Dermis microvascular lymphatic vessel endothelial cell (primary cell): ENCODE measurements at places on chromosomes 12 and 14. TPM values are rescaled to one million over a fixed set of nuclear protein-coding genes. Genes with fewer than 3 reads are reported as not detected.

The SMIM41 gene
- total RNA-seq = under 0.01 TPM in 2 replicates

DNA sequence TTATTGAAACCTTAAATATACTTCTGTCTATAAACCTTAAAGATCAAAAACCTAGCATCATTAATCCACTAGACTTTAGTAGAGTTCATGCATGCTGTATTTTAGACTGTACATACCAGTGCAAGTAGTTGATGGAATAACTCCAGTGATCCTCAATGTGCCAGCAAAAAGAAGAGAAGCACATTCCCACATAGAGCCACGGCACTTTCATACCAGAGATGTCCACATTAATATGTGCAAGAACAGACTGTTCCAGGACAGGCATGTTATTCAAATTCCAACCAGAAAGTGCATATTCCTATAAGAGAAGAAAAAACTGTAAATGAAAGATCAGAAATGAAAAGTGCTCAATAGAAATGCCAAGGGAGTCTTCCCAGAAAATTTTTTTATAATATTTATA lies 55.0 kb downstream of the KDM5A start:
- DNase-seq = no peak

DNA sequence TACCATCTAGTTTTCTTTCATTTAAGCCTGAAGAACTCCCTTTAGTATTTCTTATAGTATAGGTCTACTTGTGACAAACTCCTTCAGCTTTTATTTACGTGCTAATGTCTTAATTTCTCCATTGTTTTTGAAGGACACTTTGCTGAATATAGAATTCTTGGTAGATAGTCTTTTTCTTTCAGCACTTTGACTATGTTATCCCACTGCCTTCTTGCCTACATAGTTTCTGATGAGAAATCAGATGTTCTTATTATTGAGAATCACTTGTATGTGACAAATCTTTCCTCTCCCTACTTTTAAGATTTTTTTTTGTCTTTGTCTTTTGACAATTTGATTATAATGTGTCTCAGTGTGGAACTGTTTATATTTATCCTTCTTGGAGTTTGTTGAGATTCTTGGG lies 5.1 kb upstream of the MIS18BP1 start:
- DNase-seq = no peak

- DNase-seq = no peak
Measured at GRCh38 chr12:129215556-129215955, 362.3 kb downstream of the GLT1D1 start.

- no peak for DNase-seq
Measured at GRCh38 chr14:57401501-57401900, 11.1 kb downstream of the NAA30 start.

The MIS18BP1 gene
- total RNA-seq = 30.2 and 32.1 TPM in 2 replicates

The SLC4A8 gene
- total RNA-seq = 0.76 and 0.90 TPM in 2 replicates

The RPL36AL gene
- 192 and 233 TPM in 2 replicates for total RNA-seq

DNA sequence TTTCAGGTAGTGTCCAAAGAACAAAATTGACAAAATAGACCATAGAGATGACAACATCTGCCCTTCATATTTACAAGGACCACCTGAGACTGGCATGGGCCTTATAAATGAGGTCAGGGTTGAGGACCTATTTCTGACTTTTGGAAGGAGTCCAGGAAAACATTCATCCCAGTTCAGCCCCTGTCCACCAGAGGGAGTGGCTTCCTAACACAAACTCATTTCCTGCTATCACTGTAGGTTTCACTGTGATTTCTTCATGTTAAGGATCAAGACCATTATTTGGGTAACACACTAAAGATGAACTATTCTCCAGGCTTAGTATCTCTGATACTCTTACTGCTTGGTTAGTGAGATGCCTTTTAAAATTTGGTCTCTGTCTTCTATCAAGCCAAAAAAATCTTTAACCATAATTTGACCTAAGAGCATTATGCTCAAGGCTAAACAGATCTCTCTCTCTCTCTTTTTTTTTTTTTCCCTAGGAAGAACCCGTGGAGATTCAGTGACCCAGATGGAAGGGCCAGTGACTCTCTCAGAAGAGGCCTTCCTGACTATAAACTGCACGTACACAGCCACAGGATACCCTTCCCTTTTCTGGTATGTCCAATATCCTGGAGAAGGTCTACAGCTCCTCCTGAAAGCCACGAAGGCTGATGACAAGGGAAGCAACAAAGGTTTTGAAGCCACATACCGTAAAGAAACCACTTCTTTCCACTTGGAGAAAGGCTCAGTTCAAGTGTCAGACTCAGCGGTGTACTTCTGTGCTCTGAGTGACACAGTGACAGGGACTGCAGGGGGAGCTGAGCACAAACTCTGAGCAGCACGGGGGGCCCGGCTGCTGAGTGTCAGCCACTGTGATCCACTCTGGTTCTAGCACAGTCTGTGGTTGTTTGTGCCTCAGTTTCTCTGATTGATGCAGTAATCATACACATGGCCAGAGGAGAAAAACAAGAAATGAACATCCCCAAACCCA lies 267.6 kb upstream of the OR4E1 start:
- peak; percentile 40 for DNase-seq

- DNase-seq = peak; percentile 72
Measured at GRCh38 chr12:48618541-48618940, 48.7 kb upstream of the LALBA start.

- DNase-seq = no peak
Measured at GRCh38 chr14:90405755-90406154, 8.9 kb downstream of the CALM1 start.

DNA sequence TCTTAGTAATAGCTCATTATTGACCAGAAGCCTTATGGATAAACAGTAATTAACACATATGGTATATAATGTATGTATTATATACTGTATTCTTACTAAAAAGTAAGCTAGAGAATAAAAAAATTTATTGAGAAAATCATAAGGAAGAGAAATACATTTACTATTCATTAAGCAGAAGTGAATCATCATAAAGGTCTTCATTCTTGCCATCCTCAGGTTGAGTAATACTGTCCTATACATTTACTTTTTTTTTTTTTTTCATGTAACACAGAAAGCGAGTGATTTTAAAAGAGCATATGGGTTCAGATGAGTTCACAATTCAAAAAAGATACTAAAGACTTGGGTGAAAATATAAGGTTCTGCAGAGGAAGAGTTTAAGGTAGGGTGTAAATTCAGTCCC lies 152.5 kb downstream of the TGFB3 start:
- no peak for DNase-seq

DNA sequence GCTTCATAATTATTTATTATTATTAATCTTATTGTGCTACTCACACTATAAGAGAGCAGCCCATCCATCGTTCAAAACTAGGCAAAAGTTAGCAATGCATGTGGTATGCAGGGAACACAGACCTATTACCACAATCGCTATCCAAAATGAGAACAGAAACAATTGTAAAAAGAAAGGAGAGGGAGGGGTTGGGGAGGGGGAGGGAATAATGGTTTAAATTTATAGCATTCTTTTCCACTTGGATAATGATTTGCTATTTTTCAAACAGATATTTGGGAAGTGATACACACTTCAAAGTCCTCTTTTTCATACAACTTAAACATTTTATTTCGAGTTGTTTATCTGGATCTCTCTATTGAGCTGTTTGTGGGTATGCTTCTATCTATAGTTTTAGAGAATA lies 248.6 kb upstream of the SOX5 start:
- DNase-seq = no peak

DNA sequence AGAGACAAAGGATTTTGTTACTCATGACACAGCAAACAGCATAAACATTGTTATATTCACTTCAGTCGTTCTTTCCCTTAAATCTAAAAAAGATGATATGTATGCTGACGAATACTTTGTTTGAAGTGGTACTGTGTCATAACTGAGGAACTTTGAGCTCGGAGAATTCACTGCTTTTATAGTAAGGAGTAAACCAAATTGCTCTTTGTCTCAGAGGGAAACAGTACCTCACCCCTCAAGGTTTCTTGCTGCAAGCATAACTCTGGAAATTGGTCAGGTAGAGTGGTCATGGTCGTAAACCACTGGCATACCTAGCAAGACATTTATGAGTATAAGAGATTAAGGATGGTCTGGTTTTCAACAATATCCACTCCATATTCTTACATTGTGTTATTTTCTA lies 160.2 kb upstream of the OR4E1 start:
- DNase-seq = no peak

DNA sequence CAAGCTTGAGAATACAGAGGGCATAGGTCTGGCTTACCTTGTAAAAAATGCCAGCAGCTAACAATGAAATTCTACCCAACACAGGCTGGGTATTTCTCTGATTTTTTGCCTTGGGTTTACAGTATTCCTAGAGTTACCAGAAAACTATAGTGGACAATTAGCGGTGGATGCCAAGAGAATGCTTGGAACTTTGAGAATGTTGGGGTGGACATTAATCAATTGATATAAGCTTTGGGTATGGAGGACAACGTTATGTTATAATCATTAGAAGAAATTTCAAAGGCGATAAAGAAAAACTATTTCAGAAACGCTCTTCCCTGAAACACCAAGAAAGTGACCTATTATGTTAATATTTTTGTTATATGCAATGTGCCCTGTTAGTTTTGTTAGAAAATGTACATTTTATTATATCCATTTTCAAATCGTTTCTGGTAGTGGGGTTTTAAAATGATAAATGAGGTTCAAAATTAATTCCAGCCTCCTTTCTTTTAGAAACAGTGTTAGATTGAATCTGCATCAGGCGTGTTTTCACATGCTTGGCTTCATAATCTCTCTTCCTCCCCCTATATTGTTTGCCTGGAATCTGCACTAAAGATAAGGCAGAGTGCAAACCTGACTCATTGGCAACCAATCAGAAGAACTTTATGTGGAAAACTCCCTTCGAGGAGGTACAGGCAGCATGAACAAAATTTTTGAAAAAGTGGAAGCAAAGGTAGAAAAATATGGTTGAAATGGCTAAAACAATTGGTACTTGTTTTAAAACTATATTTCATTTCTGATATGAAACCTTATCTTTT lies 1.4 kb upstream of the PTPRQ start:
- DNase-seq = peak; percentile 23

DNA sequence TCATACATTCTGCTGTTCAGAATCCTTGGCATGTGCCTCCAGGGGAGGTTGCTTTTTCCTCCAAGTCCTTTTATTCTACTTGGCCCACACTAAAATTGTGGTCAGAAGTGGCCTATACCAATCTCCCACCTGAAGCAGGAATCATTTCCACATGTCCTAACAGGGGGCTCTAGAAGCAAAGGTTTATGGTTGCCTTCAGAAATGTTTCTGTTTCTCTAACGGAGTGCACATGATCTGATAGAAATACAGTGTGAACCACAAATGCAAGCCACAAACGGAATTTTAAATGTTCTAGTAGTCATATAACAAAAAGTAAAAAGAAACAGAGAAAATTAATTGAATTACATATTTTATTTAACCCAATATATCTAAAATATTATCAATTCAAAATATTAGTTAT lies 4.0 kb downstream of the PTGER2 start:
- DNase-seq = no peak

- no peak for DNase-seq
Measured at GRCh38 chr14:34403646-34404045, 58.4 kb downstream of the SPTSSA start.
